Activated naive CD4-positive, alpha-beta T cell treated with anti-CD3 and anti-CD28 coated beads for 36 hours (primary cell): ENCODE measurements at places on chromosomes 2 and 18. TPM values are rescaled to one million over a fixed set of nuclear protein-coding genes. Genes with fewer than 3 reads are reported as not detected.

DNA sequence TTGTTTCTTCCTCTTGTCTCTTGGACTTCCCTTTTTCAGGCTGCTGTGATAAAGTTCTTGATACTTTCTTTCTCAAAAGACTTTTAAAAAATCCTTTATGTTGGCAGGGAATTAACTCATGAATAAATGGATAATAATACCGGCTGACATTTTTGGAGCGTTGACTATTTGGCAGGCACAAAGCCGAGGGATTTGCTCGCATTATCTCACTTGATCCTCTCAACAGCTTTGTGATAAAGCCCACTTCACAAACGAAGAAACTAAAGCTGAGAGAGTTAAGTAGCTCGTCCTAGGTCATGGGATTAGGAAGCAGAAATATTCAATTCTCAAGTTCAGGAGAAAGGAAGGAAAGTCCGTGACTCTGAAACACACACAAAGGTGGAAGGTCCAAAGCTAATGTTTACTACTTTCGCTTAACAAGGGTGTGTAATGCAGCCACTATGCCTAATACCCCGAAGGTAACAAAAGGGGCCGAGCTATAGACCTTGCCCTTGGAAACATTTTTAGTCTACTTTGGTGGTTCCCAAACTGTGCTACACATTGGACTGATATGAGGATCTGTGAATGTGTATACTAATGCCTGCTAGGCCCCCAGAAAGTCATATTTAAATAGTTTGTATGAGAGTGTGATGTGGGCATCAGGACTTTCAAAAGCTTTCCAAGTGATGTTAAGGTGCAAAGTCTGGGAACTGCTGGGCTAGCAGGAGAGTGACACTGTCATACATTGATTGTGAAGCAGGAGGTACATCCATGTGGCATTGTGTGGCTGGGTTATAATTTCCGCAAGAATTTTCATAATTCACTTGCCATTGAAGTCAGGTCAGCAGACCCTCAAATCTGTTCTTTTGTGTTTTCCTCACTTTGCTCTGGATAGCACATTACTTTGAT, 508.4 kb downstream of the PLCL1 start:
- no peak for DNase-seq

DNA sequence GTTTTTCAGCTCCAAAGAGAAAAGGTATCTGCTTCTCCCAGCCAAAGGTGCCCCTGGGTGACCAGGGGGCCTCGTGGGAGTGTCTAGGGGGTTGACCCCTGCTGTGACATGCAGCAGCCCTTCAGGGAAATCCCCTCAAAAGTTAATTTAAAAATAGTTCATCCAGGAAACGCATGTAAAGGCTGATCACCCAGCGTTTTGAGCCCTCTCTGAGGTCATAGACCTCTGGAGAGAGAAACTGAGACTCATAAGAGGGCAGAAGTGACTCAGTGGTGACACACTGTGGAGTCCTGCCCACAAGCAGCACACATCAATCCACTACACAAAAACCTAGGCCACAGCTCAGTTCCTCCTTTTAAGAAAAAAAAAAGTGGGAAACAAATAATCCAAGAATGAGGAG, 11.9 kb downstream of the GAL3ST2 start:
- peak; percentile 75 for DNase-seq

- no peak for DNase-seq
These were observed 11.2 kb upstream of the CYP27C1 start for GRCh38 chr2:127231130-127231865.

The NAPG gene
- total RNA-seq, result 21.0 TPM

The IL36G gene
- not detected for total RNA-seq
